Nasal cavity respiratory epithelium epithelial cell of viscerocranial mucosa (primary cell): ENCODE measurements at places on chromosomes 16 and 17. TPM values are rescaled to one million over a fixed set of nuclear protein-coding genes. Genes with fewer than 3 reads are reported as not detected.

PYDC1 gene
- not detected in 2 replicates for total RNA-seq

MYH13 gene
- not detected in 2 replicates for total RNA-seq

SPOP gene
- 58.8 and 66.5 TPM in 2 replicates for total RNA-seq

ABCA6 gene
- total RNA-seq: 0.34 and 0.93 TPM in 2 replicates

GPR179 gene
- total RNA-seq: under 0.01 and 0.14 TPM in 2 replicates

PLK1 gene
- total RNA-seq: 0.34 and 1.00 TPM in 2 replicates

ST6GALNAC1 gene
- 1.7 and 9.3 TPM in 2 replicates for total RNA-seq

CDRT15L2 gene
- not detected in 2 replicates for total RNA-seq

TPSB2 gene
- not detected in 2 replicates for total RNA-seq

KCTD19 gene
- not detected in 2 replicates for total RNA-seq

PYY gene
- total RNA-seq: 0.68 TPM in 1 of 2 replicates, not detected in the other

CCR7 gene
- total RNA-seq: not detected in 2 replicates

RAB40B gene
- total RNA-seq: 2.7 and 7.7 TPM in 2 replicates

USP43 gene
- total RNA-seq: 11.3 and 11.6 TPM in 2 replicates

KRT33B gene
- total RNA-seq: 1.1 and 59.1 TPM in 2 replicates

DYNLRB2 gene
- total RNA-seq: not detected in 2 replicates

SYNRG gene
- total RNA-seq: 9.9 and 25.9 TPM in 2 replicates

TNK1 gene
- total RNA-seq: 5.8 and 10.6 TPM in 2 replicates

SCGB1C2 gene
- not detected in 2 replicates for total RNA-seq

ATAD5 gene
- 0.34 and 0.64 TPM in 2 replicates for total RNA-seq

TRPV2 gene
- total RNA-seq: 0.36 and 0.68 TPM in 2 replicates
